ENCODE measurements at places on chromosomes 7 and 10.

- DNase-seq: no peak
Measured at GRCh38 chr10:109964318-109964717, 41.0 kb upstream of the XPNPEP1 start.

GRCh38 chr10:9015005-9015404, 960.5 kb downstream of the GATA3 start:
- DNase-seq: no peak

- no peak for DNase-seq
Measured at GRCh38 chr10:1644191-1644711, 93.1 kb downstream of the ADARB2 start.

- DNase-seq: no peak
Measured at GRCh38 chr7:106589198-106589879, 71.6 kb downstream of the CCDC71L start.

- DNase-seq: no peak
Measured at GRCh38 chr10:10792681-10793080, 225.0 kb upstream of the CELF2 start.

GRCh38 chr7:50207251-50207564, 97.3 kb upstream of the IKZF1 start:
- no peak for DNase-seq

DNA sequence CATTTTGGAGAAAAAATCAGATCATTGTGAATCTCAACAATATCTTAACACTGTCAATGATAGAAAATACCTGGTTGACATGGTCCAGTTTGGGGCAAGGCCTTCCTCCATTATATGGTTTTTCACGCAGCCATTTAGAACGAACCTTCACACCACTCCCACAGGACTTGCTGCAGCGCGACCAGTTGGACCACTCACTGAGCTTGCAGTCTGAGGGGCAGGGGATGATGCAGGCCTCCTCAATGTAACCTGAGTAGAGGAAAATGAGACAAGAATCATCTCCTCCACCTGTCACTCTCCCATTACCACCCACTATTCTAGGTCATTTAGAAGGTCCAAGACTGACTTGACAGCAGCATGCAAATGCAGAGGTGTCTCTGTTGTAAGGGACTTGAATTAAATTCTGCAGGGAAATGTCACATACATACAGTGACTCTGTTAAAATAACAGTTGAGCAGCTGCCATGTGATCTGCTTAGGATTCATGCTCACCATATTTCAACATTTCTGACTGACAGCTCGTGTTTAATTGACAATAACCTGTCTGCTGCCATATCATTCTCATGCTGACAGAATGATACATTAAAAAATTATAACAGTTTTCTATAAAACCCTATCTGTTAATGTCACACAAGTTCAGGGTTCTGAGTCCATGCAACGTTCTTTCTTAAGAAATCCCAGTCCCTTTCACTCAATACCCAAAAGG, 403.0 kb downstream of the THSD7A start:
- no peak for DNase-seq

GRCh38 chr10:89978081-89978480, 276.7 kb downstream of the KIF20B start:
- no peak for DNase-seq

DNA sequence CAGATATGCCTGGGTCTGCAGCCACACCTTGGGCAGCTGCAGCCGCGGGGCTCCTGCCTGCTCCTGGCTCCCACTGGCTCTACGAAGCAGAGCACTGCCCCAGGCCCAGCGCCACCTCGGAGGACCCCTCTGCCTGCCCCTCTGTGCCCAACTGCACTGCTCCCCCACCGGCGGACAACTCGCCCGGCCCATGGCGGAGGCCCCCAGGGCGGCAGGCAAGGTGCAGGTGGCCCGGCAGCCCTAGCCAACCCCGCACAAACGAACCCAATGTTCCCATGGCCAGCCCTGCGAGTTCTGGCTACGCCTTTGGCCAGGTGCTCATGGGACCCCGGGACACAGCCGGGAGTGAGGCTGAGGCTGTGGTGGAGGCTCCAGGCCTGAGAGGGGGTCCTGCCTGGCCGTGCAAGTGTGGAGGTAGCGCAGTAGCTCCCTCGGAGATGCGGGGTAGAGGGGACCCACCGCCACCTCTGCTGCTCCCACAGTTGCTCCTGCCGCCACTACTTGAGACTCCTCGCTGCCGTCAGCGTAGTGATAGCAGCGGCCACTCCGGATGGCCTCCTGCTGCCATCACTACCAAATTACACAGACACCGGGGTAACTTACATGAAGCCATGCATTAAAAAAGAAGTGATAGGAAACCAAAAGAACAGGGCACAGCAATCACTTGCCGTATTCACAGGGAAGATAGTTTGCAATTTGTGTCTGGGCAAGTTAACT, 97.3 kb upstream of the SP4 start:
- no peak for DNase-seq

DNA sequence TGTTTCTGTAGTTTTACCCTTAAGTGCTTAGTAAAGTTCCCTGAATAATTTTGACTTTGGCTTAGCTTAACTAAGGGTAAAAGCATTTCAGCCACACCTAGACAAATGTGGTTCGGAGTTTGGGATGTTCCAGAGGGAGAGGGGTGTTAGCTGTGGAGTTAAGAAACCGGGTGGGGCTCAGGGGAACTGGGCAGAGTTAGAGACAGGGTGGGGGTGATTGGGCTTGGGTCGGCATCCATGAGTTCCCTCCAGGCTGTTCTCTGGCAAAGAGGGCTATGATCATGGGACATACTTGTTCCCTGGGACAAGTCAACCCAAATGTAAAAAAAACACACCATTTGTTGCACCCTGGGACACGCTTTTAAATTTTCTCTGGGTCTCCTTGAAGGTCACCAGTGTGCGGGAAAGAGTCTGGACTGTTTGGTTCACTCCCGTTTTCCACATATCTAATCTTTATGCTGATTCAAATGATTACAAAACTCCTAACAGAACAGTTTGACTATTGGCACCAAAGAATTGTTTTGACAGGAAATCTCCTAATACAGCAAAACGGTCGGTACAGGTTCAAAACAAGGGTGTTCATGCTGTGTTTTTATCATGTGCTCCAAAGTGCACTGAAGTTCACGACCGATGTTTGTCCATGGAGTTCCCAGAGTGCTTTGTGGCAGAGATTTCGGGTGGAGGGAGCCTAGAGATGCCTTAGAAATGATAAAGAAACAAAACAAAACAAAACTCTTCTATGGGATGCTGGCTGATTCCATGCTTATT, 56.5 kb downstream of the PLXDC2 start:
- no peak for DNase-seq

DNA sequence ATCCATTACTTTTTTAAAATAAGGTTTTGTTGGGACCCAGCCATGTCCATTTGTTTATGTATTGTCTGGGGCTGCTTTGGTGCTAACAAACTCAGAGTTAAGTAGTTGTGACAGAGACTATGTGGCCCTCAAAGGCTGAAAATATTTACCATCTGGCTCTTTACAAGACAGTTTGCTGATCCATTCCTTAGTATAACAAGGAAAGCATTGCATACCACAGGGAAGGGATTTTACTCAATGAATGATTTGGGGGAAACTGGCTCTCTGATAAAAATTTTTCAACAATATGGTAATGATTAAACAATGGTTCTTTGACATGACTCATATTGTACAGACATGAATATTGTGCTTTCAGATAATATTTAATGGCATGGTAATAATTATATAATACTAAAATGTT, 738.1 kb downstream of the KCNMA1 start:
- DNase-seq: no peak

- no peak for DNase-seq
Measured at GRCh38 chr10:61271127-61271780, 181.9 kb downstream of the TMEM26 start.

GRCh38 chr10:125086691-125087090, 73.7 kb downstream of the CTBP2 start:
- DNase-seq: no peak

- no peak for DNase-seq
Measured at GRCh38 chr10:80753612-80754011, 215.9 kb downstream of the SH2D4B start.

DNA sequence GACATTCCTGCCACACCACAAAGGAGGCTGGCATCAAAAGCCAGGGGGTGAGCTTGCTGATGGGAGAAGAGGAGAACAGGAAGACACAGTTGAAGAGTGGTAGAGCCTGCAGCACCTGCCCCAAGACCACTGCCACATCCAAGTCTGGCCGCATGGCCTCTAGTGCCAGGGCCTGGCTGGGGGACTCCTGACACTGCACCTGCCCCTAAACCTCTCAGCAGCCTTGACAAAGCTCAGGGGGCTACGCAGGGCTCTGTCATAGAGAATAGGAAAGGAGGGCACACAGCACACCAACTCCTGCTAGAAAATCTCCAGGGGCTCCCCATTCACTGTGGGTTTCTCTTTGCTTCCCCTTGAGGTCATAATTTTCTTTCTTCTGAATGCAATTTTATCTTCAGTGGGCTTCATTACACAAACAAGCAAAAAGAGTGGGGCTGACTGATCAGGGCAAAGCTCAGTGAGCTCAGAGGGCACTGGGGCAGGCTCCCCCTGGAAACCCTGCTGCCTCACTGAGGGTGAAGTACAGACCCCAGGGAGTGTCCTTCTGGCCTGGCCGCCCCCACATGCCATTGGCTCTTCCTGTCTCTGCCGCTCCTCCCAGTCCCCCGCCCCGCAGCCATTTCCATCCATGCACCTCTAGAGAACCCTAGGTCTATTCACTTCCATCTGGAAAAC, 37.2 kb downstream of the VOPP1 start:
- DNase-seq: no peak
